Ovary (tissue), 10 donors: ENCODE measurements at places on chromosomes 6 and 20. TPM values are rescaled to one million over a fixed set of nuclear protein-coding genes. Genes with fewer than 3 reads are reported as not detected.

Gene CRISP3
- total RNA-seq: 541 TPM

Gene SCGN
- total RNA-seq: not detected

Gene CEBPB
- 84.1 TPM for total RNA-seq

Gene JPH2
- total RNA-seq: 2.5 TPM

Gene GLP1R
- total RNA-seq: not detected

Gene CST1
- total RNA-seq: not detected

Gene GHRH
- not detected for total RNA-seq

Gene FNDC11
- total RNA-seq: 0.27 TPM

Gene ALDH8A1
- 0.55 TPM for total RNA-seq

Gene NKAIN4
- total RNA-seq: 0.18 TPM

- no peak for DNase-seq
Observed at GRCh38 chr20:17655286-17655651, 26.8 kb downstream of the RRBP1 start.

- DNase-seq: no peak
Observed at GRCh38 chr6:157602521-157603295, 220.3 kb upstream of the SNX9 start.

DNA sequence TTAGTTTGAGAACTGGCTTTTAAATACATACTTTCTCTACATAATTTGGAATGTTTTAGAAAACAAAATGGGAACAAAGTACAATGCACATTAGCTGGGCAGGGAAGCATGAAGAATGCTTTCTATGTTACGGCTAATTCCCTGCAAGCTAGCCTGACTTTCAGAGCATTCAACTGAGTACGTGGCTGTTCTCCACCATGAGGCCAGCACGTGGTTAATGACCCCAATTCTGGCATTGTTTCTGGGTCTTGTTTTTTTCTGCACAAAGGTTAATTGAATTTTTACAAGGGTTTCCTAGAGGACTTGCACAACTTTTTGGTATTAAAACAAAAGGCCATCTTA lies 208.6 kb upstream of the AGPAT4 start:
- no peak for DNase-seq

DNA sequence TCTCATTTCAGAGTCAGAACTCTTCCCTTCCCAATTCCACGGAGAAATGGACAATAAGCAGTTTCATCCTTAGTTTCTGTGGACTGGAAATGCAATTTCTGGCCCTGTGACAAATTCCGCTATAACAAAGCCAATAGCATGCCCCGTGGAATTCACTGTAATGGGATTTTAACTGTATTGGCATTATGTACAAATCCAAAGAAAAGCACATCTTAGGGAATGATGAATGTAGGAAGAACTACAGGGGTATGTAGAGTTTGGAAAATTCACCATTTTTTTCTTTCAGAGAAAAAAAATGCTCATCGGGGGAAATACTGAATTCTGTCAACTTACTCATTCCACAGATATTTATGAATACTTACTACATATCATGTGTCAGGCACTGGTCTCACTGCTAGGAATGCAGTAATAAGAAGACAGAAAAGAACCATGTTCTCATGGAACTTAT lies 43.5 kb downstream of the KIF6 start:
- no peak for DNase-seq

DNA sequence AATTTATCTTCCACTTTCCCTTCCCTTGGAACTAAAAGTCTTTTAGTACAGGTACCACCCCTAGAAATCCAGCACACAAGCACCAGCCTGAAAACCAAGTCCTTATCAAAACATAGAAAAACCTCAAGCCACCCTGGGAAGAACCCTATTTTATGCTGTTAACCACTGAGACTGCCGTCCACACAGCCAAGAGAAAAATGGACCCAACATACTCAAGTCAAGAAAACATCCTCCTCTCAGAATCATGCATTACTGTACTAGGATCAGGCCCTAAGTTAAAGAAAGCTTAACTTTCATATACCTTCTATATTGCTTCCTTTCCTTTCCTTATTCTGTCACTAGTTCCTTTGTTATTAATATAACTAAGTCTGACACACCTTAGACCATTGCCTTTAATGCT lies 16.9 kb upstream of the GOPC start:
- DNase-seq: no peak

DNA sequence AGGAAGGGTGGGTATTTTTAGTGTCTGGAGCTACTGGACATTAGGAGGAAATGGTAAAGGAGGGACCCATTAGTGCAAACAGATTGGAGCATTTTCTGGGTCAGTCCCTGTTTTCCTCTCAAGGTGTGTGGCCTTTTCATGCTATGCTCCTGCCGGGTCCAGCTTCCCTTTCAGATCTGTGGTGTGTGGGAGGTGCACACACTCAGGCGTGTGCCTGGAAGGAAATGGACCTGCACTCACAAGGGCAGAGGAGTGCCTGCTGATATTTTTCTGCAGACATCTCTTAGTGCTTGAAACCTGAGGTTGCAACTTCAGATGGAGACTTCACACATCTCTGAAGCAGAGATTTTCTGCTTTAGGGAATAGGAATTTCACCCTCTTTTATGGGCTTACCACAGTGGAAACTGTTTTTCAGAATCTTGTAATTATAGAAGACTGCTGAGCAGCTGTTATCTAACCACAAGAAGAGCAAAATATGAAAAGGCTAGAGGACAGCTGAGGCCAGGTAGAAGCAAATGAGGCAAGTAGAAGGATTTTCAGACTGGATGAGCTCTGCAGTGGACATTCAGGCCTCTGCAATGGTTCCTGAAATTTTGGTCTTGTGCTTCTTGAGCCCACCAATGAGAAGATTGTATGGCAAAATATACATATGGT lies 764.3 kb downstream of the QKI start:
- DNase-seq: no peak

DNA sequence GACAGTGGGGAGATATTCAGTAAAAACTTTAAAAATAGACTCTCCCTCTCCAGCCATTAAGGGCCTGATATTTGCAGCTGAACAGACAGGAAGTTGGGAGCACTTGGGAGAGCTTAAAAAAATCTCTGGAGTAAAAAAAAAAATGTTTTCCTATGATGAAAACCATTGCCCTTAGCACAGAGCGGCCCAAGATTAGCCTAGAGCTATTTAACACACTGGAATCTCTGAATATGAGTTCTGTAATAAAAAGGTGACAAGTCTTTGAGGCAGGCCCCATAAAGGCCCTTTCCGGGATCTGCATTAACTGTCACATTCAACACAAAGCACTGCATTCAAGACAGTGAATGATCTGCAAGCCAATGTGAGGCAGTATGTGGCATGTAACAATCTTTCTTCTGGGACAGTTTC lies 393.7 kb downstream of the ZFAND3 start:
- DNase-seq: no peak

- no peak for DNase-seq
Observed at GRCh38 chr6:167951781-167952511, 45.5 kb upstream of the KIF25 start.

DNA sequence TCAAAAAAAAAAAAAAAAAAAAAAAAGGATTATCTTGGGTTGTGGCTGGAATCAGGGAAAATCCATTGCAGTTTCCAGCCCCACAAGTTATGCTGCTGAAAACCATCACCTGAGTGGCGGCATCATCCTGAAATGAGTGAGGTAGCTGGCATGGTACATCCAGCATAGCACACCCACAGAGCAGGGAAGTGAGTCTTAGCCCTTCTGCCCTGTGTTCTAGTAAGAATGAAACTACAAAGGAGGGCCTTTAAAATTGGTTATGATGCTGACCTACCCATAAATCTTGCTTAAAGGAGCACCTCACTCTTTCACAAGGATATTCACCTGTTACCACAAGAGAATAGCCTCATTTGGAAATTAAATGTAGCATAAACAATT lies 119.2 kb downstream of the NFATC2 start:
- no peak for DNase-seq

DNA sequence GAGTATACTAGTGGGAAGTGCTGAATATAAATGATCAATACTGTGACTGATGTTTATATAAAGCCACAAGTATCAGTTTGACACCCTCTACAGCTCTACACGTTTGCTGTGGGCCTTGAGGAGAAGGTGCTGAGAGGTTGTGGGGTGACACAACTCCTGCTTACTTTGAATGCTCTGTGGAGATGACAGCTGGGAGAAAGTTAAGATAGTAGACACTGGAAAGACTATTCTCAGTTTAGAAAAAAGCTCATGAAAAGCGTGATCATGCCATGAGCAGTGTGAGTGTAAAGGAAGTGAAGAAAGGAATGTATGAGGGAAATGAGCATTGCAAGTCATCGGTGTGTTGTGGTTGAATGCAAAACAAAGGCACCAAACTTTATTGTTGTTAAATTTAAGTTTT lies 215.8 kb downstream of the UTRN start:
- no peak for DNase-seq

- no peak for DNase-seq
Observed at GRCh38 chr6:56440551-56440981, 193.2 kb upstream of the COL21A1 start.
